ENCODE measurements at places on chromosomes 1 and 21.
A peak's percentile ranks its signal among the peaks of the same experiment; 100 is the strongest.

GRCh38 chr1:18012686-18013085 is 94.9 kb upstream of the IGSF21 start:
- no peak for DNase-seq

GRCh38 chr1:240804475-240804874 is 192.5 kb upstream of the GREM2 start:
- DNase-seq = no peak

GRCh38 chr1:36432616-36433015 is 17.6 kb downstream of the OSCP1 start:
- no peak for DNase-seq

DNA sequence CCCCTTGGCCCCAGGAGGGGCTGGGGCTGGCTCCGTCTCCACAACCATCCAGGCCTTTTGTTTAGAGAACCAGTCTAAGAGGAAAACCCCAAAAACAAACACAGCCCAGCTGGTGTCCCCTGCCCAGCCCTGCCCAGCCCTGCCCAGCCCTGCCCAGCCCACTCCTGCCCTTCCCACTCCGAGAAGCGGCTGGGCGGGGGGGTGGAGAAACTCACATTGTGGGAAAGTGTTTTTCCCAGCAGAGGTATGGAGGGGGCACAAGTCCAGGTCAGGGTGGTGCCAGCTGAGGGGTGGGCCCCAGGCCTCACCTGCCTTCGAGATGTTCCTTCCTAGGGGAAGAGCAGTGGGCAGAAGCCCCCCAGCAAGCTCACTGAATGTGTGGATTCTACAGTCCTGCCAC is 10.0 kb upstream of the FAM131C start:
- no peak for DNase-seq

DNA sequence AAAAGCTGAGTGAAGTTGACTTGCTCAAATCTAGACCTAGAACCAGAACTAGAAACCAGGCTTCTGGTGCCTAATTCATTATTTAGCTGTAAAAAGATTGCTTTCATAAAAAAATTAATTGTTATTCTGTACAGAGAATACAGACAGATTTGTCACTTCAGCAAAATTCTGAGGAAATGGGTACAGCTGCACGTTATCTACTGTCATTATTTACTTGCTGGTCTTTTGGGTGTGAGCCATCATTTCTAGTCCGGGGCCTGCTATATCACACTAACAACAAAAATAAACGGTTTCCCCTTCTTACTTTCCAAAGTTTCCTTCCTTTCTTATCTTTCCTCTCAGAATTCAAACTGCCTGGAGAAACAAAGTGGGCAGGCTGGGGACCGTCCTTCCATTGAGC is 68.3 kb downstream of the PTGER3 start:
- DNase-seq = no peak

- DNase-seq = no peak
Observed at GRCh38 chr1:3670823-3671265, 18.5 kb downstream of the TP73 start.

DNA sequence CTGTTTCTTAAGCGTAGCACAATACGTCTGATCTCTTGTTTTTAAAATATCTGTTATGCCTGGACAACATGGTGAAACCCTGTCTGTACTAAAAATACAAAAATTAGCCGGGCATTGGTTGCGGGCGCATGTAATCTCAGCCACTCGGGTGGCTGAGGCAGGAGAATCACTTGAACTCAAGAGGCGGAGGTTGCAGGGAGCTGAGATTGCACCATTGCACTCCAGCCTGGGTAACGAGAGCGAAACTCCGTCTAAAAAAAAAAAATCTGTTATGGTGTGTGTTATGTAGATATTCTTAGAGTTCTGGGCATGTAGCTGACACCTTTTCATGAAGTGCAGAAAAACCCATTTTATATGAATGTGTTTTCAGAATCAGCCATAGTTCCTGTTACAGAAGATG is 38.2 kb downstream of the RABGAP1L start:
- DNase-seq = no peak

- no peak for DNase-seq
Observed at GRCh38 chr1:240652961-240653409, 41.0 kb upstream of the GREM2 start.

DNA sequence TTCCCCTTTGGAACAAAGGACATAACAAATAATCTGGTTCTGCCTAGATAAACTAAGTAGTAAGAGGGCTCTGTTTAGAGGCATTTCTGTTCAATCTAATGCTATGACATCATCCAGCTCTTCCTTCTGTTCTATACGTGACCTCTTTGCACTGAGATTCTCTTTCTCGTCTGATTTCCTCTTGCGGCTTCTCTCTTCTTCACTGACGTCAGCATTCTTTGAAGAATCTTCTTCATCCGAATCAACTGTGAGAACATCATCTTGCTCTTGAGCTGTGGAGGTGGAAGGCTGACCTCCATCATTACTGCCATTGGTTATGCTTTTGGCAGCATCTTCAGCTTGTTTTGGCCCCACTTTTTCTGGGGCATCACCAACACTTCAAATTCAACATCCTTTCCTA is 130.4 kb downstream of the HS2ST1 start:
- DNase-seq = peak; percentile 3

DNA sequence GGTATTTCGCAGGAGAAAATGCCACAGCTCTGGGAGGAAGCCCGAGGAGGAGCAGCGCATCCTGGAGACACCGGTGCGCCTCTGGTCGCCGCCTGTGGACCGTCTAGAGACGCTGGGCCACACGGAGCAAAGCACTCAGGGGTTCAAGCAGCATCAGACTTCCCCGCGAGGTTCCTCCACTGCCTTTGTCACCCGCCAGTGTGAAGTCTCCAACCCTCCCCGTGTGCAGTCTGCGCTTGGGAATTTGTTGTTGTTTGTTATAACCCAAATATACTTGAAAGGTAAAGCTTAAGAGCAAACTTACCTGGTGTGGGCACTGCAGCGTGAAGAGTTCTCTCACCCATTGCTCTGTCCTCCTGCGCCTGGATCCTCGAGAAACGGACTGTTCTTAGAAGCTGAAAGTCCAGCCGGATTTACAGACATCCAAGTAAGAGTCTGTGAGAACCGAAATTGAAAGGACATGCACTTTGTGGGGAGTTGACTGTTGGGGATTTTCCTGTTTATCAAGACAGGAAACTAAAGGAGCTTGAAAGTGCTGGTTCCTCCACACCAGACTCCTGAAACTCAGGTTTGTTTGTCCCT is at the start of gene GBP4:
GBP4 (minus strand) TSS at position 452 of the 582 bp plus-strand sequence; CDS start at position 344, 108 bp downstream.
- peak; percentile 40 for DNase-seq

DNA sequence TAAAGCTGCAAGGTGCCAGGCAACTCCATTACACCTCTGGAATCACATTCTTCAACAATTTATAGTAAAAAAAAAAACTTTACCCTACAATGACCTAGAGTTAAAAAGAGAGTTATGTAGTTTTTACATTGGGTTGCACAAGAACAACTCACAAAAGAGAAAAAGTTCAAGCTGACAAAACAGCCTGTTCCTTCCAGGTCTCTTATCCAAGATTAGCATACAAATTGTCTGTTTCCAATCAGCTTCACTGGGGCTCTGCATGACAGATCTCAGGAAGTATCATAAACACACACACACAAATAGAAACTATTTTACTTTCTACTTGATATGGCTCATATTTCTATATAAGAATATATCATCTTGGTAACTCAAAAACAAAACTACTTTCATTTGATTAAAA is 154.6 kb downstream of the PCNX2 start:
- DNase-seq = no peak

DNA sequence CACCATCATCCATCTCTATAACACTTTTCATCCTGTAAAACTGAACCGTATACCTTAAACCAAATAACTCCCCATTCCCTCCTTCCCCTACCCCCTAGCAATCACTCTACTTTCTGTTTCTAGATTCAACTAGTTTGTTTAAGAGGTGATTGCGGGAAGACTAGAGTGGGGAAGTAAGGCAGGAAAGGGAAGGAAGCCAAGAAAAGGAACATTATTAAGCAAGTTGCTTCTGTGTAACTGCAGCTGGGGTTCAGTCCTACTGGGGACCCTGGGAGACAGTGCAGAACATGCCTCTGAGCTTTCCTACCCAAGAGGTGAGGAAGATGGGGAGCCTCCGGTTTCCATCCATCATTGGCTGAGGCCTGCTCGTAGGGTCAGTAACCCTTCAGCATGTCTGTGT is 28.9 kb upstream of the H3-3A start:
- DNase-seq = no peak

GRCh38 chr1:53618500-53619366 is 120.2 kb downstream of the GLIS1 start:
- DNase-seq = no peak

DNA sequence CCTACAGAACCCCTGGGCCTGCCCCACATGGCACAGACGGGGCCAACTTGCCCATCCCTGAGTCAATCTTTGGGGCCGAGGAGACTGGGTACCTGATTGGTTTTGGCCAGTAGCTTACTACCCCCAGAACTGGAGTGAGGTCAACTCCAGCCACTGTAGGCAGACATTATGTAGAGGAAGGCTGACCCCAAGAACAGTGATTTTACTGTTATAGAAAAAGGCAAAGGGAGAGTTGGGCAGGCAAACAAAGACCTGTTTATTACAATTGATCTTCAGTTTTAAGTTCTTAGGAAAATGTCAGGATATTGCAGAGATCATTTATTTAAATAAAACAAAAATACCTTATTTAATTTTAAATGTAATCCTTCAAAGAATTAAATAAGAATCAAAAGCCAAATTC is 653.8 kb downstream of the NPHP4 start:
- no peak for DNase-seq

- DNase-seq = no peak
Observed at GRCh38 chr1:156692441-156692924, 12.9 kb downstream of the CRABP2 start.

GRCh38 chr1:36554323-36554628 is 71.6 kb upstream of the CSF3R start:
- no peak for DNase-seq

DNA sequence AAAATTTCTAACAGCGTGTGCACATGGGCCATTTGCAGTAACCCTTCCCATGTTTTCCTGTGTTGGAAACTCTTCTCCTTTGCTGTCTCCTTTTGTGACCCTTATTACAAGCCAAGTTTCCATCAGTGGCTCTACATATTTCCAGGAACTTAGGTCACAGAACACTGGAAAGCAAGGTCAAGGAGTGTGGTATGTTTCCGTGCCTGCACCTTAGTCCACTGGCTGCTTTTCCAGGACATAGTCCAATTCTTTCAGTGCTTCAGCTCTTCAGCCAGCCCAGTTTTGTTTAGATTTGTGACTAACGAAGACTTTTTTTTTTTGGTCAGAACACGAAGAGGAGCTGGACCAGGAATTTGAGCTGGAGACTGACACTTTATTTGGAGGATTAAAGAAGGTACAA is 33.8 kb downstream of the HHAT start:
- DNase-seq = no peak

GRCh38 chr1:40045766-40046165 is 5.2 kb downstream of the CAP1 start:
- DNase-seq = no peak

GRCh38 chr1:32848354-32849063 is 22.2 kb downstream of the FNDC5 start:
- DNase-seq = no peak

GRCh38 chr1:10909697-10910680 is 102.5 kb upstream of the TARDBP start:
- DNase-seq = peak; percentile 73

GRCh38 chr1:158946785-158947184 is 15.4 kb downstream of the PYHIN1 start:
- DNase-seq = no peak

DNA sequence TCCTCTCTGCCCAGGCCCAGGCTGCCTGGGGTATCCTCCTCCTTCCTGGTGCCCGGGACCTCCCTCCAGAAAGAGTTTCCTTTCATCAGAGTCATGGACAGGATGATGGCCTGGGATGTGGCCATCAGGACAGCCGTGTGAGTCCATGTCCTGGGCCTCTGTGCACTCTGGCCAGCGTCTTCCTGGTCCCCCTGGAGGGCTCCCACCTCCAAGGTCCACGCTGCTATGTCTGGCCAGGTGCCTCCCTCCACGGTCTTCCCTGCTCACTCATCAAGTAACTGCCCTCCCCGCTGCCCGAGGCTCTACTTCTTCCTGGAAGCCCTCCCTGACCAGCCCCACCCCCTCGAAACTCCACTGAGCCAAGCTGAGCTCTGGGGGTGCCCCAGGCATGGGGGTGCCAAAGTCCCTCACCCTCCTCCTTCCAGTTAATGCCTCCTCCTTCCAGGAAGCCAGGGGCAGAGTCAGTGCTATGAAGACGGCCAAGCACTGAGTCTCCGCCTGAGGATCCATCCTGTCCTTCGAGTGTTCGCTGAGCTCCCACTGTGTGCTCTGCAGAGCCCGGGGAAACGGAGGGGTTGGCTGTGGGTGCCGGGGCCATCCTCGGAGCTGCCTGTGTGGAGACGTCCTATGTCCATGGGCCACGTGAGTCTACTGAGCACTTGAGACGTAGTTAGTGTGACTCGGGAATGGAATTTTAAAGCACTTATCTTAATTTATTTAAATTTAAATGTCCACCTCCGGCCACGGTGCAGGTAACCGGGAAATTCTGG is 28.5 kb upstream of the TTC34 start:
- no peak for DNase-seq

DNA sequence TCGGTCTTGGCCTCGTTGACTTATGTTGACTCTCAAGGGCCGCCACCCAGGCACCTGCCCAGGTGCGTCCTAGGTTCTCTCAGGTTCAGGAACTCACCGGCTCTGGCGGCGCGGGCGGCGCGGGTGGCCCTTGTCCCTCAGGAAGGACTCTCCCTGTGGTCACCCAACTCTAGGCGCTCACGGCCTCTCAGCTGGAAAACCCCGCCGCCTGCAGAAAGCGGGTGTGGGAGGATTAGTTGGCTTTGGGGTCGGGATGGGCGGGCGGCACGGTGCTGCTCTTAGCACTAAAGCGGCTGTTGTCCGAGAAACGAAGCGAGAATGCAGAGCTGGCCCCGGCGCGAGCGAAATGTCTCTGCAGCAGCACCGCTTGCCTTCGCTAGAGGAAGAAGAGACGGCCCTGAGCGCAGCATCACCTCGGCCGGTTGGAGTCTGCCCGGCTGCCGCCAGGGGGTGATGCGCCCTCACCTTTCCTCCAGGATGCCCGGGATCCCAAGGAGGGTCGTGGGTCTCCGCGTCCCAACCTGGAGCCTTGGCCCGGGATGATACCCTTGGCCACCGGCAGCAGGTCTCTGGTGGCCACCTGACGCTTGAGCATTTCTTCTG is 8.1 kb upstream of the TADA1 start:
- peak; percentile 40 for DNase-seq

- DNase-seq = no peak
Observed at GRCh38 chr1:218361298-218362065, 16.3 kb downstream of the TGFB2 start.

Data from activated naive CD8-positive, alpha-beta T cell treated with anti-CD3 and anti-CD28 coated beads for 36 hours (primary cell).